ENCODE measurements at places on chromosomes 6 and 20.
A peak's percentile ranks its signal among the peaks of the same experiment; 100 is the strongest.

DNA sequence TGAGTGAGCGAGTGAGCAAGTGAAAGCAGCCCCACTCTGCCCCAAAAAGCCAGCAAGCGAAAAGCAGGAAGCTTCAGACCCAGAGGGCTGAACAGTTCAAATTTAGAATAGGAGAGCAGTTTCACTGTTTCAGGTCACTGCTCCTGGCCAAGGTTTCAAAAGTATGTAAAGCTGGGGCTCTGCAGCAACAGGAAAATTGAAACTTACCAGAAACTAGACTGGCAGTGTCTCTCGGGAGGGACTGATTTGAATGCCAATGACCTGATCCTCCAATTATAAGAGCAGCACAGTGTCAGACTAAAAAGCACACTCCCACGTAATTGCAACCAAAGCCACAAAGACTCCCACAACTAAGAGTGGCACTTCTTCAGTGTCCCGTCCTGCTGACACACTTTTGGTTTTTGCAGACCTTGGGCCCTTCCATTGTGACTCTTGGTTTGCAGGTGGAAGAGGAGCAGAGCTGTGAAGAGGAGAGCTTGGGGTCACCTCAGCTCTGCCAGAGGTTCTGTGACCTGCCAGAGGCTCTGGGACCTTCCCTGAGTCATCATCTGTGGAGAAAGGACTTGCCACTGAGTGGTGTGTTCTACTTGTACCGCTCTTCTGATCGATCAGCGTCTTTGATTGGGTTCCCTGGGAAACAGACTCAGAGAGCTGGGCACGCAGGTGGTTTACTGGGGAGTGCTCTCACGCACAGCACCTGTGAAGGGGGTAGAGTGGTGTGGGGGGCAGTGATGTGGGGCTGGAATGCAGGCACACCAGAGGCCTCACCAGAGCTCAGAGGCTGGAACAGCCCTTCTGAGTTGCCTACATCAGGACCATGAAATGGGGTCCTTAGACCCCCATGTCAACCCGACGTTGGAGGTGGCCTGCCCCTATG, 52.7 kb upstream of the PTGIS start:
- DNase-seq: no peak

DNA sequence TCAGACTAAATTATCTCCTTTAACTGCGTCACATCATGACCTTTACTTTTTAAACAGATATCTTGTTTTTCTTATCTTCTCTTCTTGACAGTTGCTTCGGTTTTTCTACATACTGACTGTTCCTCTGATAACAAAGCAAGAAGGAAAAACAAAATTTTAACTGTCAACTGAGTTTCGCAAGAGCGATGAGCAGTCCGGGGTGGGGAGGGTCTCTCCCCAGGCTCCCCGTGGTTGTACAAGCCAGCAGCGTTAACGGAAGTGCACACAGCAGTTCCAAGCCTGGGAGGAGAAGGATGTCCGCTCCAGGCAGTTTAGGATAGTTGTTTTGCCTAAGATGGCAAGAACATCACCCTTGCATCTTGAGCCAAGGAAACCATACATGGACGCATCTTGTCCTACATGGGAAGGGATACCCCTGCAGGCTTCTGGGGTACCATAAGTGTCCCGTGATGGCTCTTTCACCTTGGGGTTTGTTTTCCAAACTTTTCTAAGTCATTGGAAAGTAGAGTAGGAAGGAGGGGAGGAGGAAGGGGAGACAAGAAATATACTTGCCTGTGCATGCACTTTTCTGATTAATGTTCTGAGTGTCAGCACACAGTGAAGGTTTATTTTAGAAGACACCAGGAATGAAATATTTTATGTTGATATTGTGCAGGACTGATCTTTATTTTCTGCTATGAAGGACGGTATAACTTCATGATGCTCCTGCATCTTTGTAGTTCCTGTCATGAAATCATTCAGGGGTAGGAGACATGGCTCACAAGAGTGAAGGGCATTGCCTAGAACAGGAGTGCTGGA, 20.8 kb downstream of the SLC24A3 start:
- no peak for DNase-seq

GRCh38 chr20:40685349-40685748, 3.7 kb downstream of the MAFB start:
- DNase-seq: no peak

DNA sequence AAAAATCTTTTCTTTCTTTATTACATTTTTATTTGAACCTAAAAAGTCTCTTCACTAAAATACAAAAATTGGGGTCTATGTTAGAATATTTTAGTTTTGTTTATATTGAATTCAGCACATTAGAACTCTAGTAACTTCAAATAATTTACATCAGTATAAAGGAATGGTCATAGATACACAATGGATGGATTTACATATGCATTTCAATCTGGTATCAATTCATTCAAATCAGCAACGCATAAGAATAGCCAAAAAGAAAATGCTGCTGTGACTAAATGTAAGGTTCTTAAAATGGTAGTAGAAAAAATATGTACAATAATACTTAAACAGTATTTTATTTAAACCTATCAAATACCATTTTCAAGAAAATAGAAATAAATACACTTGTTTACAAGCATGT, 47.6 kb upstream of the MANEA start:
- no peak for DNase-seq

DNA sequence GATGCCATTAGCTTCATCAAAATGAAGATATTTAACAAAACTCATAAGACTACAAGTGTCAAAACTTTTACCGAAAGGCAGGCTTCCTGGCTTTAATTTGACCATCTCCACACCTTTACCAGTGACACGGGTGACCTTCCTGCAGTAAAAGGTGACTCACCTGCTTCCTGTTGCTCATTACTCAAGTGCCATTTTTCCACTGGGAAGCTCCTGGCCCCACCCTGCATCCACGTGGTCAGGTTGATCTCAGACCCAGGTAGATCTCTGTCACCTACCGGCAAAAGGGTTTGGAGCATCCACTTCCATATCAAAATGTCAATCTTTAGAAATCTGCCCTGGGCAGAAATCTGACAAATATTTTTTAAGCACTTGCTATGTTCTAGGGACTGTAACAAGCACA, 31.9 kb upstream of the CDH4 start:
- DNase-seq: no peak

DNA sequence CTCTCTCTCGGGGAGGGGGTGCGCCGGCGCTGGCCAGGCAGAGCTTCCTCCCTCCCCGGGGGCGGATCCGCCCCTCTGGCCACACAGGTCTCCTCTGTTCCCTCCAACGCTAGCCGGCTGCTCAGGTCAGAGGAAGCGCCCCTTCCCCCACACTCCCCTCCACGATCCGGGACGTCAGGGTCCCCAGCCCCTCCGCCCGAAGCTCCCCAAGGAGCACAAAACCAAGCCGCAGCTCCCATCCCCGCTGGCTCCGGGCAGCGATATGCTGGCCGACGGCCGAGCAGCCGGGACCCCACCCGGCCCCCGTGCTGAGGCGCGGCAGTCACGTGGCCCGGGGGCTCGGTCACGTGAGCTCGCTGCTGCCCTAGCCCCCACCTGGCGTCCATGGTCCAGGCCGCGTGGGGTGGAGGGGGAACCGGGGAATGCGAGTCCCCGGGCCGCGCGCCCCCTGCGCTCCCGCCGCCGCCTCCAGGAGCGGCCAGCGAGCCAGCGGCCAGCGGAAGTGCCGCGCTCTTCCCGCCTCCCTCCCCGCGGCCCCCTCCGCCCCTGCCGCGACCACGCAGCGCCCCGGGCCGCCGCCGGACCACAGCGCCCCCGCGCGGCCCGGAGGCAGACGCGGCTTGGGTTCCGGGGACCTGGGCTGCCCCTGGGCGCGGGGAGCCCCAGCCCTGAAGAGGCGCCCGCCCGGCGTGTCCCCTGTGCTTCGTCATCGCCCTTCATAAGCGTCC, at the start of gene SLC35B2:
TSS of gene SLC35B2 (minus strand) at position 504 of the 728 bp plus-strand sequence. CDS start at position 386, 118 bp downstream.
- peak; percentile 83 for DNase-seq

- DNase-seq: no peak
Measured at GRCh38 chr20:52888096-52888495, 84.1 kb upstream of the TSHZ2 start.

DNA sequence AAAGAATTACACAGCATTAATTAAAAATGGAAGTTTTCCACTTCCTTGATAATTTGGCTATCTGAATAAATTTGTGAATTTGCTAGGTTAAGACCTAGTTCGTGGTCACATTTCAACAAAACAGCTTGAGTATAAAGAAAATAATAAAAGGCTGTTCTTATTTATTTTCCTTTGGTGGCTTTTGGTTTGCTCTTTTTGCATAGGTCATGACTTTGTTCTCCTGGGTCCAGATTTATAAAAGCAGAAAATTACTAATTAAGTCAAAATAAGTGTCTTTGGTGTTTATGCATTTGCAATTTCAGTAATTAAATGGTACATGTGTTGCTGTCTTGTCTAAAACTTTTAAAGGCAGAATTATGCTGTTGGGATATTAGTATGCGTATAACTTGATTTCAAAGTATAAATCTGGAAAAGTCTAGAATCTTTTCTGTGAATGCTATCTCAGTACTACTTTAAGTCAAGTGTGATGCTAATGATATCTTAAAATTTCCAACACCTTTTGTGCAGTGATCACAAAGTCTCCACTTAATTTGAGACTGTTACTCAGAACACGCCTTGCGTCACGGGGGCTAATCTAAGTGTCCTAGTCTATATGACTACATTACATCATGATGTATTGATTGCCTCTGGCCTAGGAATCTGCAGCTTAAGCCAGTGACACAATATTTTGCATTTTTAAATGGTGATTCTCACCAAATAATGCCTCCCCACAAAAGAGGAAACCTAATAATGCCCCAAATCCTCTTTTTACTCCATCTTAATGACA, 41.0 kb downstream of the GNAS start:
- no peak for DNase-seq

DNA sequence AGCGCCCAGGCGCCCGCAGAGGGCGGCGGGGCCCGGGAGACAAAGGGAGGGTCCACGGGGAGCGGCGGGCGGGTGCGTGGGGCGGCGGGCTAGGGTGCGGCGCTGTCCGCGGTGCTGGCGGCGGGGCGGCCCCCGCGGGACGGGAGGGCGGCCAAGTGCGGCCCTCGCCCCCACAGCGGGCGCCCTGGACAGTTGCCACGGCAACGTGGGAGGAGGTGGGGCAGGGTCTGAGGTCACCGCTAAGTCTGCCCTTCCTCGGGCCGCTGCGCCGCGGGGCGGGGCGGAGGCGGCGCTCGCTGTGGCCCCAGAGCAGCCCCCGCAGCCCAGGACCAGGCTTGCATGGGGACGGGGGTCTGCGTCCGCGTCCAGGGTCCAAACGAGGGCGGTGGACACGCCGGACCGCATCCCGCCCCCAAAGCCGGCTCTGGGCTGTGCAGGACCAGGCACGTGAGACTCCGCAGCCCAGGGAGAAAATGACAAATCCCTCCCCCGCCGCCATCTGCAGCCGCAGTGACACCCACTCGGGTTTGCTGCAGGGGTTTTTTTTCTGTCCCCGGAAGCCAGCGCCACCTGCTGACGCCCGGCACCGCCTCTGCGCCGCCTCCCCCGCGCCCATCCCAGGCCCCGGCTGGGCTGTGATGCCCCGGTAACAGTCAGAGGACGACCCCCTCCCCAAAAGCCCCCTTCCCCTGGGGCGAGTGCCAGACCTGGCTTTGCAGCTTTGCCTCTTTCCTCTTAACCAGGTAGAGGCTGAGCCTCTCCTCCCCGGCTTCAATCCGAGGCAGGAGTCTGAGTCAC, 36.8 kb downstream of the YTHDF1 start:
- peak; percentile 77 for DNase-seq

DNA sequence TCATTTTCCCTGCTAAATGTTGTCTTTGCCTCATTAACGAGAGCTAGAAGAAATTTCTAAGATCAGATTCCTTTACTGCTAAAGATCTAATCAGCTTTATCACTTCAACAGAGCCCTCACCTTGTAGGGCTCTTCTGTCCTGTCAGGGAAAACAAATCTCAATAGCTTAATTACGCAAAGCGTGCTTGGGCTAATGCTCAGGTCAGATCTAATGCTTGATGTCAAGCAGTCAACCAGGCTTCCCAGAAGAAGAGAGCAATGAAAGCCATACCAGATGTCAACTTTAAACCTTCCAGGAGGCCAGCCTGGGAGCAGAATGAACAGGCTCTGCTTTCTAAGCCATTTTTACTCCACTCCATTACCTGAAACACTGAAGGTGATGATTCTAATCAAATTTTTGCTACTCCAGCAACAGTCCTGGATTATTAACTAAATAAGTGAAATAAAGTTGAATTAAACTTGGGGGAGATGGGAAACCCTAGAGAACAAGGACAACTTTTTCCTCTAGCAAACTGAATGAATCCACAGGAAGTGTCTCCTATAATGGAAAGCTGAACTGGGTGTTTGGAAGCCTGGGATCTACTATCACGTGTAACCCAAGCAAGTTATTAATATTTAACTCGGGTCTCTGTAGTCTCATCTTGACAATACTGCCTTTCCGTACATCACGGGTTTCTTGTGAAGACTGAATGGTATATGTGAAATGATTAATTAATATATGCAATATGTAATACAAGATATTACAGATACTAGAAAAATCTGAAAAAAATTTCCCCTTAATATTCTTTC, 273.7 kb downstream of the PTPRK start:
- no peak for DNase-seq

GRCh38 chr20:18615020-18615650, 27.3 kb downstream of the DTD1 start:
- no peak for DNase-seq

GRCh38 chr6:21605166-21605565, 11.6 kb downstream of the SOX4 start:
- no peak for DNase-seq

GRCh38 chr6:44084231-44085014, 42.8 kb downstream of the MRPL14 start:
- no peak for DNase-seq

DNA sequence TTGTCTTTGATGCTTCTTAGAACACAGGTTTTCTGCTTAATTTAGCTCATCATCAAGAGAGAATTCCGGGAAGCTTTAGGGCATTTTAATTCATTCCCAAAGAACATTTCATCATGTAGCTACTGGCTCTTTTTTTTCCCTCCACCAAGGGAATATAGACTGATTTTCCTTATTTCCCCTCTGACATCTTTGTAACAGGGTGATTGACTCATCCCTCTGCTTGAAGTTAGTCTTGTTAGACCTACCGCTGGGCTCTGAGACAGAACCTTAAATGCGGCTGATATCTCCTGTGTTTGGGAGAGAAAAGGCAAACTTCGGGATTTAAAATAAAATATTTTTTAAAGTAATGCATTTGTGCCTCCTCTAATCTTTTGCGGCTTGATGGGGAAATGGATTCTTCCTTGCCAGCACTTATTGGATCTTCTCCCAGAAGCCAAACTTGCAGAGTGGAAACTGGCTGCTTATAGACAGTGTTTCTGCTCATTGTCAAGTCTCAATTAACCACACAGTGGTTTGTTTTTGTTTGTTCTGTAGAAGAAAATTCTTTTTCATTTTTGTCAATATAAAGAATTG, 272.7 kb upstream of the PLCB4 start:
- DNase-seq: no peak
